NCI-H2171 treated with DMSO at 0.1 percent for 48 hours (cell line): ENCODE measurements at places on chromosomes 11 and 22.

DNA sequence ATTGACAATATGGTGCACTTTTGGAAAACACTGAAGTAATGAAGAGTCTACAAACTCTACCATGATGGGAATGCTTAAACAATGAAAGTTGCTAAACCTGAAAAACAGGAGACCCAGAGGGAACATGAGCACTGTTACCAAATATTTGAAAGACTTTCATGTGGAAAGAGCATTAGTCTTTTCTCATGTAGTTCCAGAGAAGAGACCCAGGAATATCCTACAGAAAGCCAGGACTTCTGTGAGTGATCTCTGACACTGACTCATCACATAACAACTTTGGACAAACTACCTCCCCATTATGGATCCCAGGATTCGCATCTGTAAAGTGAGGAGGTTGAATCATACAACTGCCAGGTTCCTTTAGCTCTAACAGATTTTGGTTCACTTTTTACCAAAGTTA, 62.2 kb downstream of the FAM181B start:
- no peak for DNase-seq

DNA sequence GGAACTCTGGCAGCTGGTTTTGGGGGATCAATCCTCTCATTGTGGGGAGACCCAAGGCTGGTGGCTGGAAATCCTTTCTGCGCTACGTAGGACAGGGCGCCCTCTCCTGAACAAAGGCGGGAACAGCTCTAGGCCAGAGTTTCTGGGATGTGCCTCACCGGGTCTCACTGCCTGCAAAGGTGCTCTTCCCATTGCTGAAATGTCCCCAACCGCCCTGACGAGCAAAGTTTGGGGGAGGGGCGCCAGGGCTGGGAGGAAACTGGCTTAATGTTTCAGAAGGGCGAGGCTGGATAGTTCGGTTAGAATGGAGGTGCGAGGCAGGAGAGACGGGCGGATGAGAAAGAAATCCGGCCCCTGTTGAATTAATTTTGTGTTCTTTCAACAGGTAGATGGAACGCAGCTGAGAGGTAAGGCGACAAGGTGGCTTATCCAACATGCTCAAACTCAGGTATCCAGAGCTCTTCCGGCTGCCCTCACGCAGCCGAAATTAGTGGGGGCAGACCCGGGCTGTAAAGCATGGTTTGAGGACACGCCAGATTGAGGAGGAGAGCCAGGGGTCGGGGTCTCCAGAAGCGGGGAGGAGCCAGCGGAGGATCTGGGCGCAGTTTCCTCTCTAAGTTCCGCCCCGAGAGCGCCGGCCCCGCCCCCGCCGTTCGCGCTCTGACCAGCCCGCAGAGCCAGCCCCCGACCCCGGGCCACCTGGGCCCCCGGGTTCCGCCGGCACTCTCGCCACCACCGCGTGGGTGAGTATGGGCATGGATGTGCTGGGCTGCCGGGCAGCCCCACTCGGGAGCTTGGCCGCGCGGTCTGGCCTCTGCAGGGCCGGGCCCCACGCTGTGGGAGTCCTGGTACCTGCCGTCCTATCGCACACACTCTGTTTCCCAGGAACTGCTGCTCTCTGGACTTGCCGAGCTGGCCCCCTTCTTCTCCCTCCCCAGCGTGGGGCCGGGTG, at the start of gene PGAP2:
TSS of gene PGAP2 (plus strand) at position 652 of the 952 bp plus-strand sequence. CDS start 2,700 bp downstream, outside the sequence.
- DNase-seq = peak; percentile 45

DNA sequence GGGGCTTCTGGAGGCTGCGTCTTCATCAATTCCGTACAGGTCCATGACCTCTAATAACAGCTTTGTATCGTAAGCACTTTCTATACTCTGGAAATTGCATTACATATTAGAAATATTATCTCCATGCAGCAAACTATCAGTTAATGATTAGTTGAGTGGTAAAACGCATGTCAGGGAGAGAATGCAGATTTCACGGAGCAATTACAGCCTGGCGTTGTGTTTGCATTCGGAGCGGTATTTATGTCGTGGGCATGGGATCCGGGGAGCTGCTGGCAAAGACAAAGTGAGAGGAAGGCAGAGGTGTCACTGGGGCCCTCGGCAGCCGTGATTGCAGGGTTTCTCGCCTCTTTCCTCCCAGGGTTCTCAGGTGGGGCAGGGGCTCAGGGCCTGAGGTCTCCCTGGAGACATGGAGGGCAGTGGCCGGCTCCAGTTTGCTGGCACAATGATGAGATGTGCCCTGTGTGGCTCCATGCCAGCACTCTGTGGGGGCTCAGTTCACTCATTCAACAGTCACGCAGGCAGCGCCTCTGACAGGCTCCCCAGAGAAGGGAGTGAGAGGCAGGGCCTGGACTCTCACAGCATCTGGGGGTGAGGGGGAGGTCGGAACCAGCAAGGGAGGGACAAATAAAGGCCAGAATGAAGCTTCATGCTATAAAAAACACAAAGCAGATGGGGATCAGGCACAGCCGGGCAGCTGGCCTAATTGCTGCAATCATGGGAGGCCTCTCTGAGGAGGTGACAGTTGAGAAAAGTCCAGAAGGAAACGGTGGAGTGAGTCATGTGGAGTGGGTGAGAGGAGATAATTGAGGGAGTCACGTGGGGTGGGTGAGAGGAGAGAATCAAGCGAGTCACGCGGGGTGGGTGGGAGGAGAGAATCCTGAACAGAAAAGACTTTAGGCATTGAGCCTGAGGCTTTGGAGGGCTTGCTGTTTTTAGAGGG, 1002.7 kb downstream of the BRD1 start:
- peak; percentile 59 for DNase-seq

GRCh38 chr11:116534270-116534975, 238.4 kb downstream of the BUD13 start:
- DNase-seq = no peak

DNA sequence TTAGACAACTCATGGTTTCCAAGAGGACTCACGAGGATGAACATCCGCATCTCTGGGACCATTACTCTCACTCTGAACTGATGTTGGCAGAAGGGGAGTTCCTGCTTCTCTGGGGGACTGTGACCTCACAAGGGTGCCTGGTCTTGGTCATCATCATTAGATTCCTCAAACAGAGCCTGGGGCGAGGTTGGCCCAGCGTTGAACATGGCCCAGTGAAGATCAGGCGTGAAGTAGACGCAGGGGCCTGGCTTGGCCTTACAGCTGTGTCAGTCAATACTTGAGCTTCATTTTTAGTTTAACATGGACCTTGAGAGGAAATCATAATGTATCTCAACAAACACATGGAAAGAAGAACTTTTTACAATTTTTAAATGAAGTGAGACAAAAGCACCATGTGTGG, 617.1 kb downstream of the BRD1 start:
- no peak for DNase-seq

- DNase-seq = peak; percentile 41
Measured at GRCh38 chr11:11476499-11476898, 123.4 kb upstream of the CSNK2A3 start.

GRCh38 chr22:32764330-32765131, 37.0 kb upstream of the TIMP3 start:
- DNase-seq = no peak

DNA sequence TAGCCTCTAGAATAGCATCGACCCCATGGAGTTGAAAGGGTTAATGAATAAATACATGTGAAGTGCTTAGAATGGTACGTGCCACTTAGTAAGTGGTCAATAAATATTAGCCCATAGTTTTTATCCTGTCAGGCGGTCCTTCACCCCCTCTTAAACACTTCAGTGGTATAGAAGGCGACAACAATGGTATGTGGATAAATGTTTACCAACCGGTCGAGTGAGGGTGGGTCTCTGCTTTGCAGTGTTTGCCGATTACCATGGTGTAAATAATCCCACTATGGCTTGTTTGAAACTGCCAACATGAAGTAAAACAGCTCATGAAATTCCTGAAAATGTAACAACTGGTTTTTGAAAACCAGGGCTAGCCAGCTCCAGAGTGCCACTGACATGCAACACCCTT, 541.2 kb downstream of the BUD13 start:
- no peak for DNase-seq

GRCh38 chr22:44409974-44410316, 88.1 kb downstream of the RTL6 start:
- no peak for DNase-seq

- DNase-seq = no peak
Measured at GRCh38 chr11:4161305-4161704, 66.7 kb downstream of the RRM1 start.

GRCh38 chr22:22720724-22721261, 76.4 kb downstream of the GGTLC2 start:
- DNase-seq = no peak

DNA sequence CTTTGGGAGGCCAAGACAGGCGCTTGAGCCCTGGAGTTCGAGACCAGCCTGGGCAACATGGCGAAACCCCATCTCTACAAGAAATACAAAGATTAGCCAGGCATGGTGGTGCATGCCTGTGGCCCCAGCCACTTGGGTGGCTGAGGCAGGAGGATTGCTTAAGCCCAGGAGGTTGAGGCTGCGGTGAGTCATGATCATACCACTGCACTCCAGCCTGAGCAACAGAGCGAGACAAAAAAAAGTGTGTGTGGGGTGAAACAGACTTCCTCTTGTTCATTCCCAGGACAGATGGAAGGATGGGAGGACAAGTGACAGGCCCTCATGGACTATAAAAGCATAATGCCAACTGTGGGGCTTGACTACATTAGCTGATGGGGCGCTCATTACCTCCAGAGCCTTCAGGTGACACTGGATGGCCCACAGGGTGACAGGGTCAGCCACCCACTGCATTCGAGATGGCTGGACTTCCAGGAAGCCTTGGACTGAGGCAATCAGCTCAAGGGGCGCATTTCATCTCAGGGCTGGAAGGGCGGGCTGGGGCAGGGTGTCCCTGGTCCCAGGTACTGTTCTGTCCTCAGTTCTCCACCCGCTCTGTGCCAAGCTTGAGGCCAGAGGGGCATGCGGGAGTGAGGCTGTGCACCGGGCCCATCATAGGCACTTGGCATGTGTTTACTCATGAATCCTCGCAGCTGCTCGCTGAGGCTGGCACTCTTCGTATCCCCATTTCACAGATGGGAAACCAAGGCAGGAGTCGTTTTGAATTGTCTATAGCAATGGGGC, 12.5 kb downstream of the NPTXR start:
- peak; percentile 18 for DNase-seq

DNA sequence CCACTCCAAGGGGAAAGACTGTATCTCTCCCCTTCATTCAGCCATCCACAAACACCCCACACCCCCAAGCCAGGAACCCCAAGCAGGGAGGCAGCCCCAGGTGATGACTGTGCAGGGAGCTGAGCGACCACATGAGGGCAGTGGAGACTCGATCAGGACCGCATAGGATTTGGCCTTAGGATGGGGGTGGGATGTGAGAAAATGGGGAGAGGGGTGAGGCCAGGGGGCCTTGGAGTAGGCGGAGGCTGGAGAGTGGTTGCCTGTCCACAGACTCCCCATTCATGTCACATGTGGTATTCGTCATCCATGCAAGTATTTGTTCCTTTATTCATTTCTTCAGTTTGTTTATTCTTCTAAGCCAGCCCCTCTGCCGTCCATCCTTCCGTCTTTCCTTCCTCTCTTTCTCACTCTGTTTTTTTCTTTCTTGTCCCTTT, 2.7 kb upstream of the RHOD start:
- peak; percentile 46 for DNase-seq

GRCh38 chr11:62805076-62805892, at the start of gene NXF1:
TSS of gene NXF1 (minus strand) at chr11:62805440. CDS start at chr11:62805356, 84 bp downstream.
- peak; percentile 92 for DNase-seq

DNA sequence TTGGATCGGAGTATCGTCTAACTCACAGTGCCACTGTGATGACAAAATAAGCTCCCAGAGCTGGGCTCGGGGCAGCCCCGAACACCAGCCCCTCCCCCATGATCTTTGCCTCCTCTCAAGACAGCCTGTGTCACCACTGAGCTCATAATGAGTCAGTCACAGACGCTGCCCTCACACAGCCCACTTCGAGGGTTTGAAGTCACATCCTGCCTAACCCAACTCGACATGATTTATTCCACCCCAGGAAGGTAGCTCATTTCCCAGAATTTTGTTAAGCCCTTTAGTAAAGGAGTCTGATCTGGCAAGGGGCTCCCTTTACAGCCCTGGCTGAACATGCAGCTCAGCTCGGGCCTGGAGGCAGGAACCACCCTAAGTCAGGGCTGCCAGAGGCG, 22.8 kb downstream of the MYH9 start:
- DNase-seq = no peak

DNA sequence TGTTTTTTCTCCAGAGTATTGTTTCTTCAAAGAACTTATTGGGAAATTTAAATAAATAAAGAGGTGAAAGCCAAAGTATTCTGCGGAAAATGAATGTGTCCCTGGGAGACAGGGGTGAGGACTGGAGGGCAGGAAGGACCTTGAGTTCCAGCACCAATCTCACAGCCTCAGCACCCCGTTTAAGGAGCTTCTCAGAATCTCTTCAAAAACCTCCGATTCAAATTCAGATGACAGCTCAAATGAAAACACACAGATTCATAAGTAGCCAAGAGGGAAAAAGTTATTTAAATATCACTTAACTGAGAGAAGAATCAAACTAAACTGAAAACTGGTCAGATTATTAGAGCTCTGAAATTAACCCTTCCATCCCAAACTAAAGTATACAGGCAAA, 12.5 kb downstream of the MTMR2 start:
- no peak for DNase-seq

DNA sequence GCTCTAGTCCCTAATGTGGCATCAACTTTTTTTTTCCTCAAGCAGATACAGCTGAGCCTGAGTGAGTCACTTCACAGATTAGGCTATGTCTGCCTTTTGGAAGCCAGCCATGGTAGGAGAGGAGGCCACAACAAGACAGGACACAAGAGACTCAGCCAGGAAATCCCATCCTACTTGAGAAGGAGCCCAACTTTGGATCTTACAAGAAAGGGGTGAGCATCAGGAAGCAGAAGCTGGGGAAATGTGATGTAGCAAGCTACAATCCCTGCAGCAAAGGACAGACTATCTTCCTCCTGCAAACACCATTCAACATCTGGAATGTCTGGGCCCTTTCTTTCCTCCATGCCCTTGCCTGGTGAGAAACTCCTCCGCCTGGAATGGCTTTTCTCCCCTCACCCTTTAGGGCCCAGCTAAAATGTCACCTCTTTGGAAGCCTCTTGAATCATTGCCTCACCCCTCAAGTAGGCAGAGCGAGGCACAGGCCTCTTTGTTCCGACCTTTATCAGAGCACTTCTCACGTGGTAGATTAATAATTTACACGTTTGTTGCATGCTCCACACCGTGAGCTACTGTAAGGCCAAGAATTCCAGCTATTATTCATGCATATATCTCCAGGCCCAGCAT, 156.4 kb upstream of the PITPNB start:
- no peak for DNase-seq

GRCh38 chr22:39728236-39728860, 157.8 kb downstream of the CACNA1I start:
- no peak for DNase-seq

- DNase-seq = peak; percentile 71
Measured at GRCh38 chr11:66279092-66279734, 1.2 kb downstream of the CNIH2 start.

- DNase-seq = no peak
Measured at GRCh38 chr11:56883371-56883987, 105.2 kb upstream of the OR5AK2 start.
